ENCODE measurements at places on chromosomes 16 and 17. TPM values are rescaled to one million over a fixed set of nuclear protein-coding genes. Genes with fewer than 3 reads are reported as not detected.
A peak's percentile ranks its signal among the peaks of the same experiment; 100 is the strongest.

Gene KCNJ2
- 4.4 TPM for total RNA-seq

Gene CUEDC1
- total RNA-seq = 3.0 TPM

Gene CYB5B
- total RNA-seq = 65.4 TPM

Gene KRT16
- total RNA-seq = not detected

Gene BIRC5
- 114 TPM for total RNA-seq

Gene SYCE1L
- total RNA-seq = 3.9 TPM

Gene GLP2R
- not detected for total RNA-seq

Gene KCNH6
- total RNA-seq = 2.8 TPM

Gene NEUROD2
- total RNA-seq = not detected

Gene PDK2
- 11.4 TPM for total RNA-seq

DNA sequence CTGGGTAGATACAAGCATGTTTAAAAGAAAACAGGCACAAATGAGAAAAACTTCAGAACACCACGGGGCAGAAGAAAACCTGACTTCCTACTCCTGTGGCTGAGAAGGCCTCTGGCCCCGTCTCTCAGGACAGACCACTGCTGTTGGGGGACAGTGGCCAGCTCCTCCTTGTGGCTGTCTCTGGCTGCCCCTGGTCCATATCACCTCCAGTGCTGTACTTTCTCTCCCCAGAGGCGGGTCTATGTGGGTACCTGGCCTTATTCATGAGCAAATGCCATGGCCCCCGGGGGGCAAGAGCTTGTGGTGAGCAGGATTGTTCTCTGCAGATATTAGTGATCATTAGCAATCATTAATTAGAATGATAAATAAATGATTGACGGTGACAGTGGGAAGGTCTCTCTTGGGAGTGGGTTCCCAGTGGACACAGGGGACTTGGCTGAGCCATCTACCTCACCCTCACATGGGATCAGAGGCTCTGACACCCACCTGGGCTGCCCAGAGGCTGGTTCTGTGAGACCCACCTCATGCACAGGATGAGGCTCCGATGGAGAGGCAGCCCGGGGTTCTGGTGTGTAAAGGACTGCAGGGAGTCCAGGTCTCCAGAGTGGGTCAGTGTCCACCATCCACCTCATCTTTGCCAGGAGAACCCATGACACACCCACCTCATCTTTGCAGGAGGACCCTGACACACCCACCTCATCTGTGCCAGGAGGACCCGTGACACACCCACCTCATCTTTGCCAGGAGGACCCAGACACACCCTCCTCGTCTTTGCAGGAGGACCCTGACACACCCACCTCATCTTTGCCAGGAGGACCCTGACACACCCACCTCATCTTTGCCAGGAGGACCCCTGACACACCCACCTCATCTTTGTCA is 30.6 kb upstream of the CBFA2T3 start:
- DNase-seq = no peak

GRCh38 chr17:42493319-42493718 is 34.6 kb downstream of the ATP6V0A1 start:
- no peak for DNase-seq

DNA sequence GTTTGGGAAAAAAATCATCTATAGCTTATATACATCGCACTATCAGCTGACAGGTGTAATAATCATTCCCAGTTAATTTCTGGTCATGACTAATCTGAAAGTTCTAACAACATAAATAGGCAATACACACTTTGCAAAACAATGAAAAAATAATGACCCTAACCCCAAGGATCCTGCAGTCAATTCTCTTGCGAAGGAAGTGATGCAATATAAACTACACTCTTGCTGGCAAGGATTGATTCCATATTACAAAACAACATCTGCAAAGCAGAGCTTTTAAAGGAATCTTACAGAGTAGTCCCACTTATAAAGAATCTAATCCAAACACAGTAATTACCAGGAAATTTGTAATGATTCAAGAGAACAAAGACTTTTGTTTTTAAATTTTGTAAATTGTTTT is 73.4 kb downstream of the MYO1D start:
- no peak for DNase-seq

DNA sequence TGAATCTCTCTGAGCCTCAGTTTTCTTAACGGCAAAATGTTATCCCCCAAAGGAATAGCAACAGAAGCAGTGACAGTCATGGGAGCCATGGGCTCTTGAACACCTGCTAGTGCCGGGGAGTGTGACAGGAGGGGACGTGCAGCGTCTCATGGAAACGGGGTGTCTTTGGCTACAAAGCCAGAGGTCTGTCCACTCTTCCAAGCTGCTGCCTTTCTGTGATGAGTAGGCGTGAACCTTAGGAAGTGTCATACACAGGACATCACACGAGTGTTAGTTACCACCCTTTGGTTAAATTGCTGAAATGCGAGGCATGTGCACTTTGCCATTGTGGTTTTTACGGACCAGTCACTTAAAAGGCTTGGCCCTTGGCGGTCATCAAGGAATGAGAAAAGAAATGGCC is 93.4 kb downstream of the IRF8 start:
- DNase-seq = no peak

DNA sequence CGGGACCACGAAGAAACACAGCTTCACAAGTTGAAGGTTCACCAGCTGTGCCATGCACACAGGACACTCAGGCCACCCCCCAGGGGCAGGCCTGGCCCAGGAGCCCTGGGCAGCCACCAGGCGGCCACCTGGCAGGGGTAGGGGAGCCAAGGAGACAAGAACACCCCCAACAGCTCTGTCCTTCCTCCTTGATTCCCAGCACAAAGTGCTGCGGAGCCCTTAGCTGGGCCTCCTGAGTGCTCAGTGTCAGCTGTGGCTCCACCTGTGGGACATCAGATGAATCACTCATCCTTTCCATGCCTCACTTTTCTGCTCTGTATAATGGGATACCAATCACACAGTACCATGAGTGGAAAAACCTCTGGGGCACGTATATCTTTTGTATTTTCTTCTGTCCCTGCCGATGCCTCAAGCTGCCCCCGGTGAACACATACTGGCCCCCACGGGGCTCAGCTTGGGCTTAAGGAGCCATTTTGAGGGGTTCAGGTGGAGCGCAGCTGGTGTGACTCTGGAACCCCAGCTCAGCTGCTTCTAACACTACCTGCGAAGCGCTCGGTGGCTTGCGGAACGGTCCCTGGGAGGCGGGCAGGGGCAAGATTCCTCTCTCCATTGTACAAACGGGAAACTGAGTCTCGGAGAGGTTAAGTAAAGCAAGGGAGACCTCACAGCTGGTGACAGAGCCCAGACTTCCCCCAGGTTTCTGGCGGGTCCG is 12.0 kb downstream of the GALK1 start:
- DNase-seq = no peak

DNA sequence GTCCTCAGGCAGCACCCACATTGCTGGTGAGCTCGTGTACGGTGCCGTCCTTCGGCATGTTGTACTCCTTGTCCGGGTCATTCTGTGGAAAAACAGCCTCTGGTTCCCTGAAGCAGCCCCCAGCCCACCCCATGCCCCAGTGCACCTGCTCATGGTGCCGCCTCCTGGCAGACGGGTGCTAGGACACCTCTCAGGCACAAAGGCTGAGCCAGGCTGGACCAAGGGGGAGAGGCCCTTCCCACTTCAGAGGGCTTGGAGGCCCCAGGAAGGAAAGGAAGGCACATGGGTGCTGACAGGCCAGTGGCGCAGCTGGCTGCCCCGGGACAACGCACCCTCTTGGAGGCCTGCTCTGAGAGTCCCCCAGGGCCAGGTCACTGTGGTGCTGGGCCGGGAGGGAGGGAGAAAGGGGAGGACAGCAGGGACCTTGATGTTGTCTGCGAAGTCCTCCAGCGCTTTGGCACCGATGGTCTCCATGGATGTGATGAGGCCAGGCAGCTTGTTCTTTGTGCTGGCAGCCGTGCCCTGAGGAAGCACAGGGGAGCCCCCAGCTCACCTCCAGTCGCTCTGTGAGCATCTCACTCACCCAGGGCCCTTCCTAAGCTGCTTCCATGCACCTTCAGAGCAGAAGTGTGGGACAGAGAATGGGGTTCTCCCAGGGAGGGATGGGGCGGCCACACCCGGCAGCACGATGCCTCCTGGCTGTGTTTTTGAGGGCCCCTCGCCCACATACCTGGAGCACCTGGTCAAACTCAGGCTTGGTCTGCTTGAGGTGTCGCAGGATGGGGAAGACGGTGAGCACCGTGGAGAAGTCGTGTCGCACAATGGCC is 9.3 kb downstream of the ZACN start:
- DNase-seq = peak; percentile 73

- no peak for DNase-seq
These were observed 147.9 kb downstream of the STX8 start for GRCh38 chr17:9427465-9428315.

GRCh38 chr17:44829523-44830358 is at the start of gene GJC1:
Gene GJC1 (minus strand): TSS chr17:44830287. CDS start chr17:44805817, 24,470 bp downstream.
- DNase-seq = peak; percentile 85

DNA sequence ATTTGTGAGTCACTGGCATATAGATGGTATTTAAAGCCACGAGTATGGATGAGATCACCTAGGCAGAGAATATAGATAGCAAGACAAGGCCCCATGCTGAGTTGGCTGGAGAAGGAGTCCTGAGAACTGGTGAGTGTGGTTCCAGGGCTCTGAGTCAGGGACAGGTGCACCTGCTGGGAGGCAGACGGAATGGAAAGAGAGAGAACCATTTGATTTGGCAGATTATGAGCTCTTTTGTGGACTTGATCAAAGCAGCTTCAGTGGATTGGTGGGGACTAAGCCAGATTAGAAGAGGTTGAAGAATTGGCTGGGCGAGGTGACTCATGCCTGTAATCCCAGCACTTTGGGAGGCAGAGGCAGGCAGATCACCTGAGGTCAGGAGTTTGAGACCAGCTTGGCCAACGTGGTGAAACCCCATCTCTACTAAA is 4.3 kb upstream of the C16orf92 start:
- no peak for DNase-seq

DNA sequence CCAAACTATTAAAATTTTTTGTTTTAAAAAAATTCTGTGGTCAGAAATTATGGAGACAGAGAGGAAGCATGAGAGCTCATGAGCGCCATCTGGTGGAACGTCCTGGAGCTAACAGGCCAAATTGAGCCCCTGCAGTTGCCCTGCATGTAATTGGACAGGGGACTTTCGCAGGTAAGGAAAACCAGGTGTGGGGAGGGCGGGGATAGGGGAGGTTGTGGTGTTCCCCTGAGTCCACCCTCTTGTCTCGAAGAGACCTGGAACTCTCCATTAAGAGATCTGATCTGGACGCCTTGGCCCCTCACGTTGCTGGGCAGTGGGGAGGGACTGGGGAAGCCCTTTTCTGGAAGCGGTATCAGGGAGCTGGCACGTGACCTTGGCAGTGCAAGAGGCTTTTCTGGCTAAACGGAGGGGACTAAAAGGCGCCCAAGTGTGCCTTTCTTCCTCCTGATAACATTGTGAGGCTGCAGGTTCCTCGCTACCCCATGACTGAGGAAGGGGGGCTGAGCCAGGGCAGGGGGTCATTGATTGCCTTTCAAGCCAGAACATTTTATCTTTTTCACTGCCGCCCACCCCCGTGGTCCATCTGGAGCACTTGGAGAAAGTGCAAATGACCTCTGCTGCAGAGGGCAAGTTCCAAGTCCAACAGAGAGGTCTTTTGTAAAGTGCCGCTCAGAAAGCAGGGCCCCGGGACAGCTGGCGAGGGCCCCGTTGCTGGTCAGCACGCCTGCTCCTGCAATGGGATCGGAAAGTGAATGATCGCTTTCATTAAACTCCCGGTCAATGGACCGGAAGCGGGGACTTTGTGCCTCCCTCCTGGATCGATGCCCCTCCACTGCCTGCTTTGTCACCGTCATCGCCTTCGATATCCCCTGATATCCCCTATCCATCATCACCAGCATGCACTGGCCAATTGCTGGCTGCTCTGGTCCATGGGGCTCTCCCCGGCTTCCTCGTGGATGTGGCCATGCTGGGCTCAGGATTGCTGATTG is 18.4 kb downstream of the PDILT start:
- peak; percentile 81 for DNase-seq

- no peak for DNase-seq
These were observed 31.4 kb downstream of the YPEL2 start for GRCh38 chr17:59362811-59363205.

GRCh38 chr17:17495536-17496188 is 533 bp downstream of the RASD1 start:
- peak; percentile 53 for DNase-seq

- peak; percentile 69 for DNase-seq
These were observed at the start of gene MMP28 for GRCh38 chr17:35795007-35795870. Gene MMP28 (minus strand): TSS chr17:35795641. CDS start chr17:35795377, 264 bp downstream.

DNA sequence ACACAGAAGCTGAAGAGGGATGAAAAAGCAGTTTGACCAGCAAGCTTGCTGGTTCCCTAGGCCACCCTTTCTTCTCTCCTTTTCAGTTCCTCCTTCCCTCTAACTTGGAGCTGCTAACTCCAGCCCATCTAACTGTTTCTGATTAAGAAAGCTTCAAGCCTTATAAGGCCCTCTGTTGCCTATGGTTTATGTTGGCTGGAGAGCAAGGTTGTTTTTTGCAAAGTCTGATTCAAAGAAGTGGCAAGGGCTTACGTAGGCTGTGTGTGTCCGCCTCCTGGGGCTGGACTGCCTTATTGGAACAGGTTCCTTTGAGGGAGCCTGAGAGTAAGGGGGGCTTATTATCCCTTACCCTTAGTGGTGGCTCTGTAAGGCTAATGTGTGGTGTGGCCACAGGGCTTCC is 7.1 kb downstream of the AKAP1 start:
- DNase-seq = no peak

GRCh38 chr17:7222972-7223292 is 3.2 kb downstream of the ACADVL start:
- DNase-seq = no peak

GRCh38 chr16:10967986-10968385 is 23.6 kb downstream of the CLEC16A start:
- no peak for DNase-seq

- DNase-seq = no peak
These were observed 109.8 kb downstream of the CDK5R1 start for GRCh38 chr17:32596628-32597027.

DNA sequence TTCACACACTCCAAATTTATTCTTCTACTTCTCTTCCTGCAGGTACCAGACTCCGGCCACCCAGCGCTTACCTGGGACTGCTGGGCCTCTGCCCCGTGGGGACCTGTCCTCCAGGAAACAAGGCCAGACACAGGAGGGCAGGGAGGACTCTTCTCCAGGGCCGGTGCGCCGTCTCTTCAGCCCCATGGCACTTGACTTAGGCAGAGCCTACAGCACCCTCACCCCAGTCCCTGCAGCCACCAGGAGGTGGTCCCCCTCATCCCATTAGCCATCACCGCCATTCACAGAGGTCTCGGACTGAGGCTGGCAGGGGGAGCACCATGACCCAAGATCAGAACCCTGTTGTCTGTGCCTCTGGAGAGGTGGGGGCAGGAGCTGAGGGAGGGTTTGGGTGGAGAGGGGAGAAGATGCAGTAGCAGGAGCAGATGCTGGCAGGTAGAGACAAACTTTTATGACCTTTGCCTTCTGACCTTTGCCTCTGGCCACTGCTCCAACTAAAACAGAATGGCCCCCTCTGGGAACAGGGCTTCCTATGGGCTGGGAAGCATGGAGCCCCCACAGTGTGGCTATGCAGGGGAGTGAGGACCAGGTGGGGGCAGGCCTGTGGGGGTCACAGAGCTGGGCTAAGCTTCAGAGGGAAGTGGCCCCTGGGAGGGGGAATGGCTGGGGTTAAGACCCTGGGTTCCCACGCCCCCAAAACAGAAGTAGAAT is 1.7 kb upstream of the GCGR start:
- DNase-seq = no peak

GRCh38 chr16:64346080-64346479 is 775.8 kb downstream of the CDH11 start:
- no peak for DNase-seq
